Stimulated activated memory B cell treated with anti-CD40 and anti-IgM and Interleukin-4, amounts not matched to agents 10 μg/mL and 1 μg/mL and 100 μg/mL, for 72 hours (primary cell): ENCODE measurements at places on chromosomes 5 and 9.

GRCh38 chr5:16784843-16785791 is 151.0 kb downstream of the MYO10 start:
- peak; percentile 93 for ATAC-seq

DNA sequence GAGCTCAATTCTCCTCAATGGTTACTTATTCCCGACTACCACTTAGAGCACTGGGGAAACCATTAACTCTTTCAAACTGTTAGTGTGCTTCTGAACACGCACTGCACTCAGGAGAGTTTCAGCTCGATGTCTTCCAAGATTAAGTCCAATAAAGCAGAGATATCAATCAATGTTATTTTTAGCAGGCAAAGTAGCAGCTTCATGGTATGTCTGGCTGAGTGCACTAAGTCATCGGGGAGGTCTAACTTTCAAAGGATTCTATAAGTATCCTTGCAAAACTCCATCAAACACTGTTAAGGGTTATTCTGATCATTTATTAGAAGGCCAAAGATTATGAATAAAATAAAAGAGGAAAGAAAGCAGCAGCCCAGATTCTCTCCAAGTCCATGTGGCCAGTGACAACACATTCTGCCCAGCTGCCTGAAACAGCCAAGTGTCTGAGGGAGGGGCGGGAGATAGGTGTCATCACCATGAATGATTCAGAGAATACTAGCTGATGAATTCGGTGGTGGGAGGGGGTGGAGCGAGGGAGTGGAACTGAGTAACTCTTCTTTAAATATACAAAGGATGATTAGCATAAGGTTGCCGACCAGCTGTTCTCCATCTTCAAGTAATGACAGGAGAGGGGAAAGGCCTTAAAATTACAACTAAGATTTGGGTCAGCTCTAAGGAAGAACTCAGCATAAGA is 21.3 kb downstream of the NREP start:
- ATAC-seq, result no peak

DNA sequence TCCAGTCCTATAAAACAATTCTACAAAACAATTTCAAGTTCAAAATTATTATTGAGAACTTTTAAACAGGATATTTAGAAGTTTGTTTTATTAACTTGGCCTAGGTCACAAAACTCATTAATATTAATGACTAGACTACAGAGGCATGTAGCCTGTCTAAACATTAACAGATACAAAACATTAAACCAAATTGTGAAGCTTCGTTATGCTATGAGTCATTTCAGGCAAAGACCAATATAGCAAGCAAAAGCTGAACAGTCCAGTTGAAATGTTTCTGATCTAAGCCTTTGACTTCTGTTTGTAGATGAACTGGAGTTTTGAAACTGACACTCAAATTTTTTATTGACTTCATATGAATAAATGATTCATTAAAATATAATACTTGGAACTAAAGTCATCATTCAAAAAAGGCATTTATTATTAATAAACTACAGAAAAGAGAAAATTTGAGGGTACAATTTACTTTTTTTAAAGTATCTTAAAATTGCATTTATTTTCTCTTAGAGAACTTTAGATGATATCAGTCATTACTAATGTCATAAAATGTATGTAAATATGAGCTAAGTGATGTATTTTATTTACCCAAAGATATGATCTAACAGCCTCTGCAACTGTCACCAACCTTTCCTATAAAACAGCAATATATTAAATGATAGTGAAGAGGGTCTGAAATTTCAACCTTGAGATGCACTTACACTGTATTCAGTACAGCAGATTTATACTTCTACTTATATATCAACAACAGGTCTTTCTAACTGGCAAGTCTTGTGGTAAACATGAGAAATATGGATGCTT is 188.8 kb downstream of the COMMD10 start:
- ATAC-seq, result no peak

- no peak for ATAC-seq
These were observed 108.3 kb downstream of the PCSK1 start for GRCh38 chr5:96324708-96325107.

GRCh38 chr9:126643945-126644527 is 30.3 kb downstream of the LMX1B start:
- no peak for ATAC-seq

GRCh38 chr9:97313243-97313642 is 5.8 kb downstream of the CCDC180 start:
- no peak for ATAC-seq

DNA sequence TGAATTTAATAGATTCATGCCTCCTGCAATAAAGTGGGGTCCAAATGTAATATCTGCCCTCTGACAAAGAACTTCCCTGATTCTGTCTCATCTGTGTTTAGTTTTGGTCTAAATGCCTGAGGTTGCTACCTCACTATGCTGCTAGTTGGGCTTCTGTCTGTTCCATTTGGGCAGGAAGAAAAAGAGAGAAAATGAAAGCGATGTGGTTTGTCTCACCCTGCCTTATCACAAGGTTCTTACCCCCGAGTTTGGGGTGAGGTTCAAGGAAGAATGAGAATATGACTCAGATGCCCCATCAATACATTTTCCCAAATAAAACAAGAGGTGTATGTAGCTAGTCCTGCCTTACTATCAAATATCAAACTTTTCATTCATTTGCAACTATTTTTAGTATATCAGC is 132.1 kb upstream of the MTAP start:
- ATAC-seq, result no peak

DNA sequence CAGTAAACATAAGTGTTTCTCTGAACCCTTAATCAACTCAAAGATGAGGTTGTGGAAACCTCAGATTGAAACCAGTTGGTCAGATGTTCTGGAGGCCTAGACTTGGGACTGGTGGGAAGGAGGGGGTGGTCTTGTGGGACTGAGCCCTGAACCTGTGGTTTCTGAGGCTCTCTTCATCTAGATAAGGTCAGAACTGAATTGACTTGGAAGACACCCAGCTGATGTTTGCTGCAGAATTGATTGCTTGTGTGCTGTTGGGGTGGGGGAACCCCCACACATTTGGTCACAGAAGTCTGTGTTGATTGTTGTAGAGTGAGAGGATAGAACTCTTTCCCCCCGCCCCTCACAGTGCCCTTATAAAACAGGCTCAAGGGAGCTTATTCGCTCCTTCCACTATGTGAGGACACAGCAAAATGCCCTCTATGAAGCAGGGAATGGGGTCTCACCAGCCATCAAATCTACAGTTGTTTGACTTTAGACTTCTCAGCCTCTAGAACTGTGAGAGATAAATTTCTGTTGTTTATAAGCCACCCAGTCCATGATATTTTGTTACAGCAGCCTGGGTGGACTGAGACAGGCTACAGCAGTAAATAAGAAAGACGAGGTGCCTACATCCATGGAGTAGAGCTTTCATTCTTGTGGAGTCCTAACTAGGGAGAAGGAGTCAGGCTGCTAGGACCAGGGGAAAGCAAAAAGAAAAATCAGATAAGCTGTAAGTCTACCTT is 25.7 kb upstream of the UGCG start:
- ATAC-seq, result peak; percentile 74

GRCh38 chr5:34687269-34688011 is 31.3 kb downstream of the RAI14 start:
- ATAC-seq, result no peak

- no peak for ATAC-seq
These were observed 11.0 kb upstream of the ABL1 start for GRCh38 chr9:130824079-130824478.

GRCh38 chr5:136193322-136193935 is 467 bp upstream of the SMIM32 start:
- ATAC-seq, result no peak

GRCh38 chr5:10559151-10559550 is 4.7 kb upstream of the ANKRD33B start:
- no peak for ATAC-seq

DNA sequence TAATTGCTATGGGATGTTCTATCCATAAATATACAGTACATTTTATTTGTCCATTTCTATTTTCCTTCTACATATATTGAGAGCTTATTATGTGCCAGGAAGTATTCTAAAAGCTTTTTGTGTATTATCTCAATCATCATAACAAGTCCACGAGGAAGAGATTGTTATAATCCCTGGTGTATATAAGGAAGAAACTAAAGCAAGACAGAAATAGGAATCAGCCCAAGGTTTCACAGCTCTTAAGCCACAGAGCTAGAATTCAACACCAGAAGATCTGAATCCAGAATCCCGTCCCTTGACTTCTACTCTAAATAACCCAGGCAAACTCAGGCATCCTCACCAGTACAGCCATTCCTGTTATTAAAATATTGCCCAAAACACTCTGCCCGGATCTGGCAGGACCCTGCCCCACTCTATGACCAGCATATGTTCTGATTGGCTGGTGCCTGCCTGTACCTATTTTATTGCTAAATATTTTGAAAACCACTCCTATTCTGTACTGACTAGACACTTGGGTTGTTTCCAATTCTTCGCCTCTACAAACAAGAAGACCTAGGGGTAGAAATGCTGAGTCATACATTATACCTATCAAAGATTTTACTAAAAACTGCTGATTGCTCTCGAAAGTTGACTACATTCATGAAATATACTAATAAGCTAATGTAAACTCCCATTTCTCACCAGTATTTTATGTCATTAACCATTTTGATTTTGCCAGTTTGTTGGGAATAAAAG is 297.4 kb downstream of the ENC1 start:
- ATAC-seq, result no peak

GRCh38 chr5:50724-51499 is 41.1 kb upstream of the PLEKHG4B start:
- peak; percentile 39 for ATAC-seq

DNA sequence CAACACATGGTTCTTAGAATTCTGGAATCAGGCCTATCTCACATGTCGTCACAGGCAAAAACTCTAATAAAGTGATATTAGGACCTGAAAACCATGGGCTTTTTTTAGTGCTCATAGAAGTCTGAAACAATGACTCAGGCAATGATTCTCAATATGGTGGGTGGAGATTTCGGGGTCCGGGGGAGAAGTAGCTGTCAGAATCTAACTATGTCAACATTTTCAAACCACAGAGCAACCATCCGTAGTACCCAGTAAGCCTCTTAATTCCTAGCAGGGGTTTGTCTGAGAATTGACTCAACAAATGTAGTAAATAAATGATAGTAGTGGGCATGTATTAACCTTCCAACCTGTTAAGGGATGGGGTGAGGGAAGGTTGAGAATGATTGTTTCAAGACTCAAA is 2.6 kb downstream of the AMACR start:
- no peak for ATAC-seq

- no peak for ATAC-seq
These were observed 62.2 kb downstream of the EPB41L4B start for GRCh38 chr9:109258481-109259302.

DNA sequence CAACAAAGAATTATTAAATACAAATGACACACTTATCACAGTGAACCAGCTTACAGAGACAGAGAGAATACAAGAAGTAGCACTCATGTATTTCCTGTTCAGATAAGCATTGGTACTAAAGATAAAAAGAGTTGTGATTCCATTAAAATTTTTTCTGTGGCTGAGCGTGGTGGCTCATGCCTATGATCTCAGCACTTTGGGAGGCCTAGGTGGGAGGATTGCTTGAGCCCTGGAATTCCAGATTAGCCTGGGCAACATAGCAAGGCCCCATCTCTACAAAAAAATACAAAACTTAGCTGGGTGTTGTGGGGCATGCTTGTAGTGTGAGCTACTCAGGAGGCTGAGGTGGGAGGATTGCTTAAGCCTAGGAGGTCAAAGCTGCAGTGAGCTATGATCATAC is 32.9 kb downstream of the FCHO2 start:
- no peak for ATAC-seq

DNA sequence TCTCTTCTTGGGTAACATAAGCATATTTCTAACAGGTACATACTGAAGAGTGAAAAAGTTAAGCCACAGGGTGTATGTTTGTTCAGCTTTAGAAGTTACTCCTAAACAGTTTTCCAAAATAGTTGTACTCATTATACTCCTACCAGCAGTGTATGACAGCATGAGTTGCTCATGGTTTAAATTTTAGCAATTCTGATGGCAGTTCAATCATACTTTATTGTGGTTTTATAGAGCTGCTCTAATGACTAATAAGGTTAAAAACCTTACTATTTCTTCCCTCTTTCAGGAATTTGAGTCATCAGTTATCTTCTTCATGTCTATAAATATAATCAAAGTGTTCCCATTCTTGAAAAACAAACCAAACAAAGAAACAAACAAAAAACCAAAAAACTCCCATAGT is 81.5 kb downstream of the CAAP1 start:
- no peak for ATAC-seq

GRCh38 chr9:100730086-100730485 is 152.2 kb downstream of the CAVIN4 start:
- no peak for ATAC-seq

- no peak for ATAC-seq
These were observed 601.0 kb upstream of the ACO1 start for GRCh38 chr9:31783491-31783890.

- no peak for ATAC-seq
These were observed 206.3 kb downstream of the CACNA1B start for GRCh38 chr9:138083873-138084272.

DNA sequence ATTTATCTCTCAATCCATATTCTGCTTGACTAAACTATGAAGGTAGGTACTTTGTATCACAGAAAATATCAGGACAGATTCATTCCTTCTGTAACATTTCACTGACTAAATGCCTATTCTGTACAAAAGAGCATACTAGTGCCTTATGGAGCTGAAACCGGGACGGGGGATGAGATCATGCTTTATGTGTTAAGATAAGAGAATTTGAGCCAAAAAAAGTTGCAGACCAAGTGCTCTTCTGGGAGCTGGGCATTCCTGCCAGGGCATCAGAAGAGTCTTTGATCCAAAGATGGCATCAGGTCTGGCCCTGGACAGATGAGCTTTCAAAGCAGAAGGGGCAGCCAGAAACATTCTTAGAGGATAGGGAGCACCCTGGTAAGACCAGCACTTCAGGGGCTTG is 27.5 kb upstream of the GLIPR2 start:
- ATAC-seq, result no peak

DNA sequence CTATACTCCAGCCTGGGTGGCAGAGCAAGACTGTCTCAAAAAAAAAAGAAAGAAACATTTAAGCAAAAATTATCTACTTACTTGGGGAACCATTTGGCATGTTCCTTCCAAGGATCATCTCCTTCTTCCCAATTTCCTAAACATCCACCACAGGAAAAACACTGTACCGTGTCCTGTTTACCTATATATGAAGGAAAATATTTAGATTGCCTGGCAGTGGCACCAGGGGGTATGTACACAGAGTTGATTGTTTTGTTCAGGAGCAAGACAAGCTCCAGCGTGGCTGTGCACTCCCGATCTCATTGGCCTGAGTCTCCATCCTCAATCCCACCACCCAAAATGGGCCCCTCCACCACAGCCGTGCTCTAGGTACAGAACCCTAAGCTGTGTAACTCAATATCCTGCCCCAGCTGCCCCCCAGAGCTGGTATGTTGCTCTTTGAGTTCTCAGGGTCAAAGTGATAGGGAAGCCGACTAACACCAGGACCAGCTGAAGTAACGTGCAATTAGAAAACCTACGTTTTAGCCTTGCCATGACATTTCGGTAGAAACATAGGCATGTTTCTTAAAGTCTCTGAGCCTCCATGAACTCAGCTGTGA is 13.8 kb downstream of the NAIP start:
- no peak for ATAC-seq
